ENCODE measurements at places on chromosomes 16 and 17.

- DNase-seq = no peak
These were observed 13.0 kb upstream of the MC1R start for GRCh38 chr16:89905511-89906139.

DNA sequence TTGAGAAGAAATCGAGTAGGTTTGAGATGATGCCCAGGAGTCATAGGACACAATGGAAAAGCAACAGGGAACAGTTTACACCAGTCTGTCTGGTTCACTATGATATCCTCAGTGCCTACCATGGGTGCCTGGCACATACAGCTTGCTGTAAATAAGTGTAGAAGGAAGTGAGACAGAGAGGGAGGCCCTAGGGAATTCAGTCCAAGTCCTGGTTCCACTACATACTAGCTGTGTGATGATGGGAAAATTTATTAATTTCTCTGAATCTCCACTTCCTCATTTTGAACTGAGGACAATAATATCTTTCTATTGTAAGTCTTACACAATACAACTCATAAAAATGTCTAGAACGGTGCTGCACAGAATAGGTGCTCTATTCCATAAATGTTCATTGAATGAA lies 53.3 kb upstream of the LYRM9 start:
- DNase-seq = no peak

- no peak for DNase-seq
These were observed 121.9 kb downstream of the FOXL1 start for GRCh38 chr16:86700046-86700945.

GRCh38 chr17:38735161-38735997 lies 5.2 kb downstream of the CISD3 start:
- peak; percentile 72 for DNase-seq

DNA sequence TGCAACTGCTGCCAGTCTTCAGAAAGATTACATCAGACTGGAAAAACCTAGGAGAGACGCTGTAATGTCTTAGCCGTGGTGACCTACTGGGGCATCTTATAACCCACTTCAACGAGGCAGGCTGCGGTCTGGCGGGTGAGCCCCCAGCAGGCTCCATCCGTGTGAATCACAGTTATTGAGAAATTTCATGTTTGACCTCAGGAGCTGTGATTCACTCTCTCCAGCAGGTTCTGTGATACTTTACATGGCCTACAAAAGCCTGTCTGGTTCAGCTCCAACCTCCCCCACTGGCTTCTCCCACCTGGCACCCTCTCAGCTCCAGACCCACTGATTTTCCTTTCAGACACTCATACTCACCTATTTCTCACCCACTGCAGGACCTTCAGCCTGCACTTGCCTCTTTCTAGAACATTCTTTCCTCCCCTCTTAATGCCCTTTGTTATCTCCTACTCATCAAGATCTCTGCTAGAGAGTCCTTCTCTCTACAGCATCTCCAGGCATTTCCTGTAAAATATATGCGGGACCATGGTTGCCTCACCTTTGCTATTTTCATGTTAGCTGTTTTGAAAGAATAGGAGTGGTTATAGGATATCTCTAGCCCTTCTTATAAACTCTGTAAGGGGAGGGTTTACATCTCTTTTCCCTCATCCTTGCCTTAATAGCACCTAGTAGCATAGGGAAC lies 227.9 kb downstream of the MAF start:
- peak; percentile 10 for DNase-seq

- DNase-seq = peak; percentile 48
These were observed 18.5 kb upstream of the KCTD5 start for GRCh38 chr16:2663553-2664546.

DNA sequence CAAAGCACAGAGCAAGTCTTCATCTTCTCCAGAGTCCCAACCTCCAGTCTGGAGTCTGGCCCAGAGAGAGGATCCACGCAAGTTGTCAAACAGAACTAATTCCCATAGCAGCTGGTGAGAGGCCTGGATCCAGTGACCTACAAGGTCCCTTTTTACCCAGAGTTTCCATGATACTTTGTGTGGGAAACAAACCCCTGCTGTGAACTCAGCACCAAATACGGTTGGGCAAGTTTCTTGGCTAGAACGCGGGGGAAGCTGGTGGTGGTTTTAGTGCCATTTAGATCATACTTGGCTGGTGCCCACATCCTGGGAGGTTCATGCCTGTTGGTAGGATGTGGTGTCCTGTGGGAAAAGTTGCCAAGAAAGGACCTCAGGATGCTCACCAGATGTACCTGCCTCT lies 18.1 kb downstream of the TMC7 start:
- no peak for DNase-seq
